Naive thymus-derived CD4-positive, alpha-beta T cell (primary cell): ENCODE measurements at places on chromosomes 7 and 10.

GRCh38 chr10:105070952-105071351, 429.9 kb downstream of the SORCS3 start:
- H3K4me1 ChIP-seq, result no peaks in the 10 kb centered on the region
- no peak for DNase-seq
- no peak overlapping the region for H3K4me3 ChIP-seq
- no peaks in the 10 kb centered on the region for H3K27me3 ChIP-seq
- no peak overlapping the region for H3K27ac ChIP-seq

GRCh38 chr7:140873434-140873833, 51.3 kb downstream of the BRAF start:
- H3K4me3 ChIP-seq, result no peak overlapping the region
- no peaks in the 10 kb centered on the region for H3K36me3 ChIP-seq
- H3K4me1 ChIP-seq, result peaks cover 11% of the 10 kb centered on the region
- H3K27ac ChIP-seq, result no peak overlapping the region
- DNase-seq, result no peak

DNA sequence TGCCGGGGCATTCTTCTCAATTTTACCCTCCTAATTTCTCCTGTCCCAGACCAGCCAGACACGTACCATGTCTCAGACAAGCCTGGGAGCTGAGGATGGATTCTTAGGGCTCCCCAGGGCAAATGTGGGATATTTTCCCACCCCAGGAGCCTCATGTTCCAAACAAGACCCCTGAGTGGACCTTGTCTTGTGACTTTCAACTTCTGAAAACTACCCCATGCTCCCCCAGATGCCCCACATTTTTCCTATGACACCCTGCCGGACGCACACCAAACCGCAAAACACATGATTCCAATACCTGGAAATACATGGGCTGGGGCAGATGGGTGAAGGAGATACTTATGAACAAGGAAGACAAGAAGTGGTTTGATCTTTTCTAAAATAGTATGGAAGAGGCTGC, 874 bp downstream of the GIMAP5 start:
- H3K27ac ChIP-seq, result peak overlapping the region; percentile 82
- no peak for DNase-seq
- peaks cover 56% of the 10 kb centered on the region for H3K4me1 ChIP-seq
- no peaks in the 10 kb centered on the region for H3K27me3 ChIP-seq

DNA sequence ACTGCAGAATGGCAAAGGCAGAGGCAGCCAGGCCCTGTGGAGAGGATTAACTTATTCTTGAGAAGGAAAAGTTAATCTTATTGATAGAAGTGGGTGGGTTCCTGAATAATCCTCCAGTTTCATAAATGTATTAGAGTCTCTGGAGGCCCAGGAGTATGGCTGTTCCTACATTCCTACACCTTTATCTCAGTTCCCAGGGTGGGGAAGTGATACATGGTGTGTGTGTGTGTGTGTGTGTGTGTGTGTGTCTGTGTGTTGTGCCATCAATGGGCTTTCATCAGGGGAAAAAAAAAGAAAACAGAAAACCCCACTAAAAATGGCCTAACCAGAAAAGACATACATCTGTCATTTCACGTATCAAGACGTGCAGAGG, 22.0 kb upstream of the GSDME start:
- H3K4me3 ChIP-seq, result no peak overlapping the region
- no peak overlapping the region for H3K27ac ChIP-seq
- no peaks in the 10 kb centered on the region for H3K4me1 ChIP-seq
- no peak for DNase-seq
- no peaks in the 10 kb centered on the region for H3K27me3 ChIP-seq
- H3K36me3 ChIP-seq, result no peaks in the 10 kb centered on the region

GRCh38 chr10:129642427-129642826, 175.4 kb downstream of the MGMT start:
- no peak overlapping the region for H3K4me3 ChIP-seq
- no peak overlapping the region for H3K27ac ChIP-seq
- no peaks in the 10 kb centered on the region for H3K36me3 ChIP-seq
- no peak for DNase-seq
- H3K27me3 ChIP-seq, result no peaks in the 10 kb centered on the region
- H3K4me1 ChIP-seq, result no peaks in the 10 kb centered on the region

GRCh38 chr7:83546586-83546985, 102.4 kb downstream of the SEMA3E start:
- no peak overlapping the region for H3K27ac ChIP-seq
- no peaks in the 10 kb centered on the region for H3K36me3 ChIP-seq
- no peaks in the 10 kb centered on the region for H3K27me3 ChIP-seq
- no peaks in the 10 kb centered on the region for H3K4me1 ChIP-seq

GRCh38 chr7:151868396-151869108, 8.4 kb downstream of the PRKAG2 start:
- DNase-seq, result no peak
- no peaks in the 10 kb centered on the region for H3K4me1 ChIP-seq
- H3K4me3 ChIP-seq, result no peak overlapping the region
- H3K27me3 ChIP-seq, result no peaks in the 10 kb centered on the region
- no peak overlapping the region for H3K27ac ChIP-seq

DNA sequence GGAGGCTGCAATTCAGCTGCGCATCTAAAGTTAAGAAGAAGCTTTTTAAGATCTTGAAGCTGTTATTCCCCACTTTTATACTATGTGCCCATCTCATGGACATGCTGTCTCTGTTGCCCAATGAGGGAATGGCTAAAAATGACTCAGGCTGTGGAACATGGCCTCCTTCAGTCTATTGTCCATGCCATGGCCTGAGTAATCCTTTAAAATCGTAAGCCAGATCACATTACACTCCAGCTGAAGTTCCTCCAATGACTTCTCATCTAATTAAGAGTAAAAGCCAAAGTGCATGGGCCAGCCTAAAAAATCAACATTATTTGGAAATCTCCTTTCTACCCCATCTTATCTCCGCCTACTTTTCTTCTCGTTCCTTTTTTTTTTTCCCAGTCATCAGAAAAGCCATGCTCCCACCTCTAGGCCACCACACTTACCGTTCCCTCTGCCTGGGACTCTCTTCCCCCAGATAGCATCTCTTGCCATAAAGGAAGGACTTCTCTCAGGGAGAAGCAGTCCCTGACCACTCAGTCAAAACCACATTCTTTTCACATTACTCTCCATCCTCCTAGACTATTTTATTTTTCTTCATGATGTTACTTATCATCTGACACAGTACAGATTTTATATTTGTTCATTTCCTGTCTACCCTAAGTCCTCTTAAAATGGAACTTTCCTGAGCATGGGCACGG, 337.4 kb downstream of the PRPF18 start:
- H3K36me3 ChIP-seq, result no peaks in the 10 kb centered on the region
- no peak for DNase-seq
- H3K4me3 ChIP-seq, result no peak overlapping the region
- no peaks in the 10 kb centered on the region for H3K27me3 ChIP-seq
- H3K4me1 ChIP-seq, result no peaks in the 10 kb centered on the region

- H3K4me1 ChIP-seq, result no peaks in the 10 kb centered on the region
- no peak overlapping the region for H3K4me3 ChIP-seq
- no peak for DNase-seq
- H3K36me3 ChIP-seq, result no peaks in the 10 kb centered on the region
- H3K27ac ChIP-seq, result no peak overlapping the region
- H3K27me3 ChIP-seq, result no peaks in the 10 kb centered on the region
Measured at GRCh38 chr7:80187727-80188126, 53.1 kb downstream of the GNAI1 start.

GRCh38 chr7:891291-891690, 14.9 kb downstream of the GET4 start:
- H3K27me3 ChIP-seq, result no peaks in the 10 kb centered on the region
- no peaks in the 10 kb centered on the region for H3K4me1 ChIP-seq
- no peak for DNase-seq
- H3K36me3 ChIP-seq, result peaks cover 18% of the 10 kb centered on the region
- H3K4me3 ChIP-seq, result no peak overlapping the region

DNA sequence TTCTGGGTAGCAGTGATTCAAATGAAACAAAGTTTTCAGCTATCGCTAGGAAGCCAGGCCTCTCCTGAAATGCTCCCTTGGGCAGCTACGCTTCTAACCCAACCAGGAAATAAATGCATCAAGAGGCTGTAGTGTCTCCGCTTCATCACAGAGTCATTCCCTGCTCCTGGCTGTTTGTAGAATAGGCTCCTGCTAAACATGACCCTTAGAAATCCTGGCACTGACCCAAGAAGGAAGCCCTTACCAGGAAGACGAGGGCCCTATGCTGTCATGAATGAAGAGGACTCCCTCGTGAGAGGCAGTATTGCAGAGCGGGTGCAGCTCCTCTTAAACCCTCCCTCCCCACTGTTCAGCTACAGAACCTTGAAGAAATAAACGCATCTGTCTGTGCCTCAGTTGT, 48.3 kb downstream of the NOD1 start:
- no peak overlapping the region for H3K27ac ChIP-seq
- no peak for DNase-seq
- H3K4me1 ChIP-seq, result no peaks in the 10 kb centered on the region
- no peak overlapping the region for H3K4me3 ChIP-seq
- no peaks in the 10 kb centered on the region for H3K27me3 ChIP-seq

DNA sequence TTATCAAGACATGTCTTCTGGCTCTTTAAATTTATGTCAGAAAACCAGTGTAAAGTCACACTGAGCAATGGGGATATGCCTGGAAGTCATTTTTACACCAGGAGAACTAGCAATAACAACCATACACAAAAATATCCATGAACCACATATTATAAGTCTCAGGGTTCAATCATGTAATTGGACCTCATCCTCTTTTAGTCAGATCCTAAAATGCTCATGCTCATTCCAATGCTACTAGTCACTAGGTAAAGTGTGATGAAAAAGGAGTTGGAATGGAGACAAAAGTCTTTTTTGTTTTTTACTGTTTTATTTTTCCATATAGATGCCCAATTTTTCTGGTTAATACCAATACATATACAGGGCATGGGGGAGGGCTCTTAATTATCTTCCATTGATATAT, 306.1 kb downstream of the DGKB start:
- no peaks in the 10 kb centered on the region for H3K36me3 ChIP-seq
- no peaks in the 10 kb centered on the region for H3K27me3 ChIP-seq
- H3K27ac ChIP-seq, result no peak overlapping the region
- H3K4me1 ChIP-seq, result no peaks in the 10 kb centered on the region
- H3K4me3 ChIP-seq, result no peak overlapping the region

- no peak overlapping the region for H3K4me3 ChIP-seq
- H3K36me3 ChIP-seq, result no peaks in the 10 kb centered on the region
- no peaks in the 10 kb centered on the region for H3K4me1 ChIP-seq
- no peak for DNase-seq
- H3K27ac ChIP-seq, result no peak overlapping the region
Measured at GRCh38 chr7:30087371-30087770, 47.4 kb upstream of the MTURN start.
